ENCODE measurements at places on chromosomes 5 and 9.

- no peak for DNase-seq
Measured at GRCh38 chr5:142597546-142598337, 88.1 kb downstream of the FGF1 start.

GRCh38 chr9:79989079-79989478, 417.3 kb downstream of the TLE4 start:
- no peak for DNase-seq

DNA sequence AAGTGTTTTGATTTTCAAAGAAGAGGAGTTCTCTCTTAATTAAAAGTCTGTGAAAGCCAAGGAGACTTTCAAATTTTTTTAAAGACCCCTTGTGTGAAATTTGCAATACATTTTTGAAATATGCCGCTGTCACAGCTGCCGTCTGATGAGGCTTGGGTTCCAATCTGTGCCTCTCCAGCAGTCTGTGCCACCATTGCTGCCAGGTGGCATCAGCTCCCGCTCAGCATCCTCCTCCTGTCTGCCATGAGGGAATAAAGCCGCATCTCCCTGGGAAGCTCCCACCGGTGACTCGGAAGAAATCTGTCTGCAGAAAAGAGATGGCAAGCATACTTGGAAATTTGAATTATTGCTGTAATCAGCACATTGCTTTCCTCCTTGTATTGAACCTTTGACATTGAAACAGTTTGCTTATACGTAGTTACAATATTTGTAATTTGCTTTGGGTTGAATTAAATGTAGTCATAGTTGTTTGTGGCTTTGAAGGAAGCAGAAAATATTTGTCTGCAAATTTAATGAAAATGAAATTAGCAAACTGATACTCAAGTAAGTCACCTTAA, 145.7 kb upstream of the SNX2 start:
- DNase-seq = no peak

GRCh38 chr5:94540856-94541494, 77.4 kb downstream of the KIAA0825 start:
- DNase-seq = no peak

- peak; percentile 60 for DNase-seq
Measured at GRCh38 chr9:137070201-137070905, at the start of gene SAPCD2. Gene SAPCD2 (minus strand): TSS chr9:137070557. CDS start chr9:137070460, 97 bp downstream.

DNA sequence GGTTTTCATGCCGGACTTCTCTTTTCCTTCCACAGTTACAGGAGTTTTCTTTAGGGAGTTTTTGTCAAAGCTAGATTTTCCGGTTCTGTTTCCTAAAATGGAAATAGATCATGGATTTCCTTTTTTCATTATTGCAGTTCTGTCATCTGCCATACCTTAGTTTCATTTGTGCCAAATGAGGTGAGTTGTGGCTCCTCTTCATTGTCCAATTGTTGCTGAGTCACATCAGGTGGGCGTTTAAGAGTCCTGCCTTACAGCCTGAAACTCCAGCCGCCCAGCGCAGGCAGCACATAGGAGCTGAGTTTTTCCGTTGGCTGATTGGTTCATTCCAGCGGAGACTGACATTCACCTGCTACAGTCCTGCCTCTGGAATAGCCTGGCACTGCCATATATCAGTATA, 14.1 kb downstream of the SLC25A25 start:
- no peak for DNase-seq

DNA sequence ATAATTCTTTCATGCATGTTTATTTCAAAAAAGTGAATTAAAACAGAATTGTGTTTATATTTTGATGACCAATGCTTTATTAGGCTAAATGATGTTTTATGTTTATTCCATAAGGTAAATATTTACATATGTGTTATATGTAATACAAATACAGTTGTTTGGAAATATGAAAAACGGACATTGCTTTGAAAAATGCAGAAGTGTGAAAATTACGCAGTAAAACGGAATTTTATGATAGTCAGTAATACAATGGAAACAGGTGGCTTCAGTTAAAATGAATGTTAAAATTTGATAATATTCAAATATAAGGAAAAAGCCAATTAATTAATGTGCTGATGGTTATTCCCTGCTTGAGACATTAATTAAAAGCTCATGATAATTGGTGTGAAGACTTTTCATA, 1633.8 kb downstream of the MAT2B start:
- no peak for DNase-seq

- no peak for DNase-seq
Measured at GRCh38 chr9:131539223-131539923, 6.0 kb upstream of the PRRT1B start.

- DNase-seq = no peak
Measured at GRCh38 chr5:139856714-139857113, 61.1 kb downstream of the PSD2 start.

GRCh38 chr5:169226895-169227294, 74.0 kb downstream of the SLIT3 start:
- DNase-seq = no peak

- DNase-seq = no peak
Measured at GRCh38 chr5:38714240-38714639, 131.6 kb upstream of the OSMR start.

DNA sequence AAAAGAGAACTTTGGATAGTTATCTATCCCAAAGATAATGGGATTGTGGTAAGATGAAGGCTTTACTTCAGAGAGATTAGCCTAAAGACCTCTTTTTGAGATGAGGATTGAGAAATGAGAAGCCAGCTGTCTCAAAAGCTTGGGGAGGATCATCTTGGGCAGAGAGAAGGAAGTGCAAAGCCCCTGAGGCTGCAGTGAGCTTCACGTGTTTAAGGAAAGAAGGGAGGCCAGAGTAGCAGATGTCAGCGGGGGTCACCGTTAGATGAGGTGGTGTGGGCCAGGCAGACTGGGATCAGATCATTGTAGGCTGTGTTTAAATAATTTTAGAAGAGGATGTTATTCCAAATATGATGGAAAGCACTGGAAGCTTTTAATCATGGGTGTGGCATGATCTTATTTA, 270.1 kb downstream of the ARHGEF28 start:
- no peak for DNase-seq

DNA sequence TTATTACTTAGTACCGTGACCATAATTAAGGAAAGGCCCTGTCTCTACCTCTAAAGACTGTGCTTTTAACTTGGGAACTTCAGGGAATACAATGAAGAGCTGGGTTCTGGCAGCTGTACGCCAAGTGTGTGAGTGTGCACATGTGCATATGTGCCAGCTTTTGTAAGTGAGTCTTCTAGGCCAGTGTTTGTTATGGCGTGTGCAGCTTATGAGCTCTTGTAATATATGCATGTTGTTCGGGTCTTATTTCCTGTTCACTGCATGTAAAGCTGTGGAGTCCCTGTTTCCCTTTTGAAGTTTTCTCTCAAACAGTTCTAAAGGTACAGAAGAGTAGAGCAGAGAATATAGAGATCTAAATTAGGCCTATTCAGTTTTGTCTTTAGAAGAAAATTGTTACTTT, 30.5 kb downstream of the TGFBR1 start:
- DNase-seq = no peak

GRCh38 chr9:117400171-117400570, 14.7 kb downstream of the ASTN2 start:
- no peak for DNase-seq

DNA sequence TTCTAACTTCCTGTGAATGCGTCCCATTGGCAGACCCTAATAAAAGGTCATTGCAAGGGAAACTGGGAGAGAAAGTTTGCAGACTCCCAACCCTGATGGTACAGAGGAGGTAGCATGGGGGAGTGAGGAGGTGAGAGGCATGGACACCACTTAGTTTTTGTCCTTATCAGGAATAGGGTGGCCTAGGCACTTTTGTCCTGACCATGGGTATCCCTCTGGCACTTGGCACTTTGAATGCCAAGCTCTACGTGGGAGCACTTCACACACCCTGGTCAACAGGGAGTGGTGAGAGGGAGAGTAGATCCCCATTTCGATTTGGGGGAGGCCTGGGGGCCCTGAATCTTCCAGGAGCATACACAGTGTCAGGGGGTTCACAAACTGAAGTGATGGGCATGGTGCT, 75.6 kb upstream of the SH3PXD2B start:
- no peak for DNase-seq

DNA sequence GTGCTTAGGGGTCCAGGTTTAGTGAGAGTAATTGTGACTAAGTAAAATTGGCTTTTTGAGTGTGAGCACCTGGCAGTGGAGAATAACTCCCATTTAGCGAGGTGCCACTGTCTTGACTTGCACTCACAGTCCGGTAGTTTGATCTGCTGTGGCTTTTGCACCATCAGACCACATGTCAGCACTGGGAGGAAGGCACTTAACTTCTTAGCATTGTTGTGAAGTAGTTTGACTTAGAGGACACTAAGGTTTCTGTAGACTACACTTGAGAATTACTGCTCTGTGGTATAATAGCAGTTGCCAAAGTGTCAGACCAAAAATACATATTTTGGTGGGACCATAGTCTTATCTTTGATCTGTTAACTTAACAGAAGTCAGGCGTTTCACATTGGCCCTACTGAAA, 63.6 kb downstream of the ICE1 start:
- no peak for DNase-seq

- DNase-seq = no peak
Measured at GRCh38 chr5:40781843-40782409, 16.2 kb downstream of the PRKAA1 start.

- no peak for DNase-seq
Measured at GRCh38 chr5:157509093-157509492, 49.1 kb downstream of the NIPAL4 start.

DNA sequence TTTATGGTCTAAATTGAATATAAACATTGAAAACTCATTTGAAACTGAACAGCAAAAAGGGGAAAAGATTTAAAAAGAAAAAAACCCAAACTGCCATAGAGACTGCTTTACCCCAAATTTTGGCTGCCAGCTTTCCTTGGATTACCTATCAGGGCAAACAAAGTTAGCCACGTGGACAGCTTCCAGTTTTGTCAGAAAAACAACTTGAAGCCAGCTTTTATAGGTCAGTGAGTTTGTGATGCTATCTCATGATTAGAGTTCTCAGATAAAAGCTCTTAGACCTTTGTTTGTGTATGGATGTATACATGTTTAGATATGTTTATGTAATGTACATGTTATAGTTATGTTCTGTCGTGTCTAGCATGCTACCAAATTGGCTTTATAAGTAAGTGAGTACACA, 16.1 kb downstream of the FBP2 start:
- no peak for DNase-seq

DNA sequence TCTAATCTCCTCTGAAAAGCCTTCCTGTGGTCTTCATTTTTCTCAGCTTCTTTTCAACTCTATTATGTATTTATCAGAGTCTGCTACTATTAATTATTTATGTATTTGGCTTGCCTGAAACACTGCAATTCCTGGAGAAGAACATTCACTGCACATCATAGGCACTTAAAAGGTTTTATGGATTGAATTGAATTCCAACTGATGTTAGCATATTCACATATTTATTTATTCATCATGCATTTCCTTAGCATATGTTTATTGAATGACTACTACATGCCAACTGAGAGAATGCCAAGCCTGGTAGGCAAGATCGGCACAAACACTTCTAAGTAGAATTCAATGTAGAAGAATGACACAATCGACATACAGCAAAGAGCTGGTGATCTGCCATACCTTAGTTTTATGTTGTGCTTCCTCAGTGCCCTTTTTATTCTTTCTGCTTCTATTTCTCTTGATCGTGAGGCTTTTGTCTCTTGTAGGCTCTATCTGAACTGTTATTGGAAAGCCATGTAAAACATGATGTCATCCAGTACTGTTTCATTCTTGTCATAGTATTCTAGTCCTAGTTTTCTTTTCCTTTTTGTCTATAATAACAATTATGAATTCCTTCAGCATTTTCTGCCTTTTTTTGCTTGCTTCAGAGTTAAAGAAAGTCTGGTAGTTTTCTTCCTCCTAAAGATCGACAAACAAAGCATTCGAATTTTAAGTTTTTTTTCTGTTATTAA, 454.2 kb downstream of the TLE4 start:
- no peak for DNase-seq

DNA sequence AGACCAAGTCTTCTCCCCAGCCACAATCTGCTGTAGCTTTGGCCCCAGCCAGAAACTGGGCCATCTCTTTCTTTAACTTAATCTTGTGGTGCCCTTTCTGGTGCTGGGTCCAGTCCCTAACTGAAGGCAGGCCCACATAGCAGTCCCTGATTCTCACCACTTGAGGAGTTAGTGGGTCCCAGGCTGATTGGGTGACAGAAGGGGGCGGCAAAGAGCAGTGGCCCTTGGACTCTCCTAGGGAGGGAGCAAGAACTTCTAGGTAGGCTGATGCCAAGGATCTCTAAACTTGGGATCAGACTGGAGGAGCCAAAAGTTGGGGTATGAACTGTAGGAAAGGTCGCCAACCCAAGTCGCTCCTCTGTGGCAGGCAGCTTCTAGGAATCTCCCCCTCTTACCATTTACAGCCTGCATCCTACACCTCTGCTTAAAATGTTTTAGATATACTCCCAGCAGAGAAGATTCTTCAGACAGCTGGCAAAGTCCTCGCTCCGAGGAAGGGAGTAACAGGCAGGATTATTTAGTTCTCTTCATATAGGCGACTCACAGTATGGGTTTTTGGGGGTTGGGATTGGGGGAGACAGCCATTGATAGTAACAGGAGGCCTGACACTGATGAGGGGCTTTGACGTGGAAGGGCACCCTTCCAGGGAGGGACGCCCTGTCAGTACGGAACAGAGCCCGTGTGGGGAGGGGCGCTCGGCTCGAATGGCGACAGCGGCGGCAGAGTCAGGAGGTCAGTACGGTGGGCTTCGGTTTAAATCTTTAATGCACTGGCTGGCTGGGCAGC, 2.0 kb upstream of the CCL27 start:
- DNase-seq = peak; percentile 34

DNA sequence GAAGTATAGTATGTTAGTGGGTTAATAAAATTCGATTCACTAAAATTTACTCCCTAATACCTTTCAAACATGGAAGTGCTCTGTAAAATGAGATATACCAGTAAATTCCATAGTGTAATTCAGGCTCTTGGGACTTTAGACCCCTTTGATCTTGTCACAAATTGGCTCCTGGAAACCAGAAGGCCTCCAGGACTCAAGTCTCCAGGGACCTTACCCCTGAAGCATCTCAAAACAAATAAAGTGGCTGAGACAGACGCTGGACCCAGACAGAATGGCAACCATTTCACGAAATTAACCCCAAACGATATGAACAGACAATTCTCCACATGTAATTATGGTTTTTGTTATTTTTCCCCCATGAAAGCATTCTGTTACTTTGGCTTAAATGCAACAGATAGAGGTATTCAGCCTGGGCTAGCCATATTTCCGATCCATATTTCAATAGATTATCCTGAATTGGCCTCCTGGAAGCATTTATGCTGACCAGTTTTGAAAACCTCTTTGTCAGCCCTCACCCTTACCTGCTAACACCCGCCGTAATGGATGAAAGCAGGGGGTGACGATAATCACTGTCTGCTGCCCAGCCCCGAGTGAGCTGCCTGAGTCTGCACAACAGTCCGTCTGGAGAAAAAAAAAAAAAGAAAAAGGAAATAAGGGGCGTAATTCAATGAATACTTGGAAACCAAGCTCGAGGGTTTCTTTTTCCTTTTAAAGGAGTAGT, 34.1 kb upstream of the EFNA5 start:
- no peak for DNase-seq

- DNase-seq = no peak
Measured at GRCh38 chr5:110460837-110461236, 265.6 kb downstream of the TMEM232 start.

- no peak for DNase-seq
Measured at GRCh38 chr5:158324236-158324635, 465.3 kb upstream of the CLINT1 start.

GRCh38 chr5:140220698-140221064, 45.7 kb downstream of the CYSTM1 start:
- DNase-seq = no peak

Data from activated naive CD4-positive, alpha-beta T cell (primary cell).